Germinal center (tissue), 1 donor: ENCODE measurements at places on chromosomes 5 and 9.

- no peak for DNase-seq
Measured at GRCh38 chr9:112091810-112092209, 83.3 kb downstream of the SUSD1 start.

DNA sequence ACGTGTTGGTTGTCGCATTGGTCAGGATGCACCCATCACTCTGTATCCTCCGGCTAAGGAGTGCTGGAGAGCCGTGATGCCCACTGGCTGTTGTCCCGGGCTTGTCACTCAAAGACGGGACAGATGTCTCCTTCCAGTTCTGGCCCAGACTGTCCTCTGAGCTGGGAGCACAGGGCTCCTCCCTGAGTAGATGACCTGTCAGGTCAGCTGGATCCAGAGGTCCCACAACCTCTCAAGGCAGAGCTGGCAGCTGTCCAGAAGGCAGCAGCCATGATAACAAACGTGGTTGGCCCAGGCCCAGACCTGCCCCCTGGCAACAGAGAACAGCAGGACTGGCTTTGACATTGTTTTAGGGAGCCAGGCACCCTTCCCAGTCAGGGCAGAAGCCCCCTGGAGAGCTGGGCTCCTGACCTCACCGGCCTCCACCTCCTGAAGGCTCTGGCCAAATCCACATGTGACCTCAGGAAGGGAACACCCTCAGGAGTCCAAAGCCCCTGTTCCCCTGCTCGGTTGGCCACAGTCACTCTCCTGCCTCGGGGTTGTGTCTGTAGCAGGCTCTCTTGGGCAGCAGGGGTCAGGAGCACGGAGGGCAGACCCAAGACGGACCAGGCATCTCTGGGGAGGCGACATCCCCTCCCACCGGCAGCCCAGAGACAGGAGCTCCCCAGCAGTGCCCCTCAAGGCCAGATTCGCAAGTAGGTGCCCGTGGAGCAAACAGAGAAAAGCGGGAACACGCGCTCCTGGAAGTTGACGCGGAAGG is 10.3 kb downstream of the TRIM7 start:
- DNase-seq, result no peak

- no peak for DNase-seq
Measured at GRCh38 chr9:93244101-93244500, 60.2 kb downstream of the WNK2 start.

DNA sequence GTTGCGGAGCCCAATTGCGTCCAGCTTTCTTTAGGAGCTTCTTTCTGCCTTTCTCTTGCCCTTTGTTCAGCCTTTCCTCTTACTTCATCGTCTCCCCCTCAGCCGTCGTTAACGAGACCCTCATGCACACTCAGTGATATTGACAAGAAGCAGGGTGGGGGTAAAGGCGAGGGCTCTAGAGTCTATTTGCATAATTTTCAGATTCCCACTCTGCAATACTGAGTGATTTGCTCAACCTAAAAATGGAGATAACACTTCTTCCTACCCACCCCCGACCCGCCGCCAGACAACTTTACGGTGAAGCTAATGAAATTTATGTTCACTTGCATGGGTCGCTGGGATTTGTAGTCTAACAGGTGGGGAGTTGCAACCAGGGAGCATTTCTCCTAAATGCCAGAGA is 1.3 kb upstream of the TBC1D2 start:
- peak; percentile 54 for DNase-seq

DNA sequence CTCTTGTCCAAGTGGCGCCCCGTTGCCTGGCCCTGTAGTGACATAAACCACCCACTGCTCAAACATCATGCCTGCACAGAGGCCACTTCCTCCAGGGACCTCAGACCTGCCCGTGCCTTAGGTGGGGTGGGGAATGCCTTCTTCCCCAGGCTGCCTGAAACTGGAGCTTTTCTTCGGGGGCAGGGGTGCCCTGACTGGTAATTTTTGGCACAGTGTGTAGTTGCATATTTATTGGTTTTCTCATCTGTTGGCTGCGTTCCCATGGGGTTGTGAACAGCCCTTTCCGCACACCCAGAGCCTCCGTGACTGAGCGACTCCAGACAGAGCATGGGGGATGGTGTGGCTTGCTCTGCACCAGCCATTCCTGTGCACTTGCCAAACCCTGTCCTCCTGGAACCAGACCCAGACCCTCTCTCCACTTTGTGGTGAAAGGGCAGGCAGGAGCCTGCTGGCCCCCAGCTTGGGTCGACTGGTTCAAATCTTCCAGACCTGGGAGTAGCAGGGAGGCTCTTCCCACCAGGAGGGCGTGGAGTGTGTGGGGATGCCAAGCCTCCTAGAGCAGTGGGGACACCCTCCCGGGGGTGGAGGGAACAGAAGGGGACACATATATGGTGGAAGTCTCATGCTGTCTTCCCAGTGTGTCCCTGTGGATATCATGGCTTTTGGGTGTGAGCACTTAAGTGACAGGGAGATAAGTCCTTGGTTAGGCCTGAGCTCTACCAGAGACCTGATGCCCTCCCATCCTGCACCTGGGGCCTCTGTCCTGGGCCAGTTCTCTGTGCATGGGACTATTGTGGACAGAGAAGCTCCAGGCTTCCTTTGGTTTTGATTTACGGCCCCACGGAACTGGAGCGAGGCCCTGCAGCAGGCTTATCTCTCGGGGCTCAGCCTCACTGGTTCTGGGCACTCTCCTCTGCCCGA is 39.6 kb downstream of the WNK2 start:
- peak; percentile 26 for DNase-seq

DNA sequence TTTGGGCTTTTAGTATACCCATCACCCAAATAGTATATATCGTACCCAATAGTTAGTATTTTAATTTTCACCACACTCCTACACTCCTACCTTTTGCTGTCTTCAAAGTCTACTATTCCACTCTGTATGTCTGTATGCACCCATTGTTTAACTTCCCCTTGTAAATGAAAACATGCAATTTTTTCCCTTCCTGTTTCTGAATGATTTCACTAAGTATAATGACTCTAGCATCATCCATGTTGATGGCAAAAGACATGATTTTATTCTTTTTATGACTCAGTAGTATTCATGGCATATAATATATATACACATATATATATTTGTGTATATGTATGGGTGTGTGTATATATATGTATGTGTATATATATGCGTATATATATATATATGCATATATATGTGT is 63.1 kb upstream of the FAM174A start:
- no peak for DNase-seq

GRCh38 chr9:87286506-87286905 is 211.2 kb upstream of the DAPK1 start:
- DNase-seq, result no peak

- no peak for DNase-seq
Measured at GRCh38 chr5:167743695-167744464, 547.6 kb upstream of the WWC1 start.

DNA sequence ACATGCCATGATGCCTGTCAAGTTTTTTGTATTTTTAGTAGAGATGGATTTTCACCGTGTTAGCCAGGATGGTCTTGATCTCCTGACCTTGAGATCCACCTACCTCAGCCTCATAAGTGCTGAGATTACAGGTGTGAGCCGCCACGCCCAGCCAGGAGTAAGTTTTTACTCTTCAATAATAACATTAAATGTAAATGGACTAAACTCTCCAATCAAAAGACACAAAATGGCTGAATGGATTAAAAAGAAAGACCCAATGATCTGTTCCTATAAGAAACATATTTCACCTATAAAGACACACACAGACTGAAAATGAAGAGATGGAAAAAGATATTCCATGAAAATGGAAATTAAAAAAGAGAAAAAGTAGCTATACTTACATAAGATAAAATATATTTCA is 37.2 kb upstream of the ISOC1 start:
- no peak for DNase-seq

DNA sequence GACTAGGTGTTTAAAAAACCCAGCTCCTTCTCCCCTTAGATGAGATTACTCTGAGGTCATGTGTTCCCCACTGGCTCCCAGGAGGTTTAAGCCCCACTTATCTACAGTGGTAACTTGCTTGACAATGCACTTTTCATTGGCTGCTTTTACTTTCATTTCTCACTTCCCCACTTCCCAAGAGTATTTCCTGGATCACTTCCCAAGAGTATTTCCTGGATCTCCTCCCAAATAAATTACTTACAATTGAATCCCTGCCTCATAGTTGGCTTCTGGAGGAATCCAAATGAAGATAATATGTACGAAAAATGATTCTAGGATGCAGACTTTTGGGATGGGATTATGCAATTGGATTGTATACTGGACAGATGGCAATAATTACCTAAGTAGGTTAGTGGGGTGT is 47.1 kb upstream of the CHSY3 start:
- DNase-seq, result no peak

DNA sequence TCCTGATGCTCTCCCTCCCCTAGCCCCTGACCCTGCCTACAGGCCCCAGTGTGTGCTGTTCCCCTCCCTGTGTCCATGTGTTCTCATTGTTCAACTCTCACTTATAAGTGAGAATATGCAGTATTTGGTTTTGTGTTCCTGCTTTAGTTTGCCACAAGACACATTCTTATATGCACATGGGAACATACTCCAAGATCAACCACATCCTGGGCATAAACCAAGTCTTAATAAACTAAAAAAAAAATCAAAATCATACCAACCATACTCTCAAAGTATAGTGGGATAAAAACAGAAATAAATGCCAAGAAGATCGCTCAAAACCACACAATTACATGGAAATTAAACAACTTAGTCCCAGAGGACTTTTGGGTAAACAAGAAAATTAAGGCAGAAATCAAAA is 11.2 kb upstream of the ZCCHC9 start:
- DNase-seq, result no peak

- no peak for DNase-seq
Measured at GRCh38 chr9:92727716-92728700, 36.6 kb downstream of the BICD2 start.

GRCh38 chr9:3441197-3441816 is 84.5 kb downstream of the RFX3 start:
- peak; percentile 61 for DNase-seq

DNA sequence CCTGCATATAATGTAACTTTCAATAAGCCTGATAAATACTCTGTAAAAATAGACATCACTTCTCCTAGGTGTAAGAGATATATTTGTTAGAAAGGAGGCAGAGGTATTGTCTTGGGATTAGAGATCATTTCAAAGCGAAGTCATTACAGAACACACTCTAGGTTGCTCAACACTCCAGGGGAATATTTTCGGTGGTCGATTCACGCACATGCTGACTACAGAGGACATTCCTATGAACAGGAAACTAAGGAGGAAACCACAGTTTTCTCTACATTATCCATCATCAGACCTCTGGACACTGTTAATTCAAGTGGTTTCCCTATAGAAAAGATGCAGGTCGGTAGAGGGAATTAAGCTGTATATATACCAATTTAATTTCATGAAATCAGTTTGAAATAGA is 370.0 kb downstream of the NDUFS4 start:
- DNase-seq, result no peak

DNA sequence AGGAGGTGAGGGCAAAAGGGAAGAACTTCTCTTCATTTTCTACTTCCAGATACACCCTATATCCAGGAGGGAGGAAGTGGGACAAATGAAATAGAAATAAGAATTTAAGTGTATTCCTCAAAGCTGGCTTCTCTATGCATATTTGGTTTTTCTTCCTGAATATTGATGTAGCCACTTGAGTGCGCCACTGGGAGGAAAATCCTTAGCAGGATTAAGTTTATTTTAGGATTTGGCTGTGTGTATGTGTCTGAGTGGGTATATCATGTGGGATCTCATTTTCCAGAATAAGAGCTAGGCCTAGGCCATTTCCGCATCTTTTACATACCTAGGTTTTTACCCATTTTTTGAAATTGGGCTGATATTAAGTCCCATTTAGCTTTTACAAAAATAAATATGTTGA is 42.5 kb downstream of the MAP1B start:
- DNase-seq, result no peak

DNA sequence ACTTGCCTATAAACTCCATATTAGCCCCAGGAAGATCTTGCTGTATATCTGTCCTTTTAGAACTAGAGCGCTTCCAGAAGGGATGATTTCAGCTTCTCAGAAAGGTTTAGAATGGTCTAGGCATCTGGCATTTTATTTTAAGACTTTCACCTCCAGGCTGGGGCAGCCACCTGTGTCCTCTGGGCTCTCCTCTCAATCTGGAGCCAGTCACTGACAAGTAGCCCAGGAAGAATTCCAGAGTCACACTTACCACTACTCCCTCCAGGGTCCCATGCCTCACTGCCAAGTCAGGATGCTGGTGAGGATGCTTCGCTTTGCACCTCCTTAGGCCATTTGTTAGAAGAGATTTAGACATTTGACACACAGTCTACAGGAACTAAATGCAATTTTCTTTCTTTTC is 20.8 kb downstream of the B4GALT1 start:
- no peak for DNase-seq
